Thymus (tissue), 14 donors: ENCODE measurements at places on chromosomes 6 and 20. TPM values are rescaled to one million over a fixed set of nuclear protein-coding genes. Genes with fewer than 3 reads are reported as not detected.

- H3K27ac ChIP-seq = peak overlapping the region; percentile 88
- peaks cover 34% of the 10 kb centered on the region for H3K4me1 ChIP-seq
- no peaks in the 10 kb centered on the region for H3K27me3 ChIP-seq
Measured at GRCh38 chr20:53869466-53870258, 200.7 kb downstream of the BCAS1 start.

RGL2 gene
- total RNA-seq = 19.9 TPM

DNA sequence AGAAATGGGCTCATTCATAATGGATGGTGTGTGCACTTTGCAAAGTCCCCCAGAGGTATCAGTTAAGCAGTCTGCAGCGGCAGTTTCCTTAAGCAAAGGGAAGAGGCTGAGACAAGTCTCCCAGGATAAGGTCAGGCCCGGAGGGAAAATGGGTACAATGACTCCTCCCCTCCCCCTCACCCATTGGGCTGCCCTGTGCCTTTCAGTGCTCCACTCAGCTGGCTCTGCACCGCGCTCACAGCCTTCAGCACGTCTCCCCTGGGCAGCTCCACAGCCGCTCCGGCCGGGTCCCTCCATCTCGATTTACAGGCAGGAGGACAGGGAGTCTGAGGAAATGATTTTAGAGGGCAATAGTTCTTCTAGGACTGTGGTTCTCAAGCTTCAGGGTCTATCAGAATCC lies 264.8 kb downstream of the LRFN2 start:
- H3K27me3 ChIP-seq = peaks cover 3% of the 10 kb centered on the region
- DNase-seq = no peak
- H3K4me3 ChIP-seq = no peak overlapping the region
- H3K36me3 ChIP-seq = no peaks in the 10 kb centered on the region
- no peak overlapping the region for H3K27ac ChIP-seq
- no peaks in the 10 kb centered on the region for H3K4me1 ChIP-seq

DNA sequence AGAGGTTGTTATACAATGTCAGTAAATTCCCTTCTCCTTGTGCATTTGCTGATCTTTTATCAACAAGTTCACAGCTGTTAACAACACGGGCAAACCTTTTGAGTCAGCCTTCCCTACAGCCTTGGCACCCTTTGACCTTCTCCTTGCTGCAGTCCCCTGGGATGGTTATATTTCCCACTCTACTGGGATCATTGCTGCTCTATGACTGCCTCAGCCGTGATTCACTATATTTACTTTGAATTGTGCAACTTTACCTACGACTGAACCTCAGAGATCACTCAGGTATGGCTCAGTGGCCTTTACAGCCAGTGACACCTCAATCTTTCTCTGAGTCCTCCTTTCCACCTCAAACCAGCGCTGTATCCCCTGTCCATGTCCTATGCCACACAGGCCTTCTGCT lies 1293.3 kb downstream of the EPHA7 start:
- no peak overlapping the region for H3K27ac ChIP-seq
- no peak overlapping the region for H3K4me3 ChIP-seq
- no peaks in the 10 kb centered on the region for H3K27me3 ChIP-seq
- no peak for DNase-seq
- H3K36me3 ChIP-seq = no peaks in the 10 kb centered on the region

DNA sequence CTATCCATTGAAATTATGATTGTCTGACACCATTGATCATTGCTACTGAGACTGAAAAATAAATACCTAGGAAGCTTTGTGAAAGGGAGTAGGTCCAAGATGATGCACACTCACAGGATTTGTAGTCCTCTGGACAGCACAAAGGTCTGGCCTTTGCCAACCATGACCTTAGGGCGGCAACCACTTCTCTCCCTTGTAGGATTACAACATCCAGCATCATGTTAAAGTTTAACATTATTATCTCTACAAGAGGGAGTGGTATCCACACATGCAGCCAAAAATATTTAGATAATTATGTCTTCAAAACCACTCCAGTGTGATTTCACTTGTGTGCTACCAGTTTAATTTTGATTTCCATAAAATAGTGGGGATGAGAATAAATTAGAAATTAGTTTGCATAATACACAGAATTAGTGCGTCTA lies 51.1 kb upstream of the NHSL1 start:
- DNase-seq = no peak
- no peak overlapping the region for H3K27ac ChIP-seq
- no peaks in the 10 kb centered on the region for H3K4me1 ChIP-seq
- H3K36me3 ChIP-seq = no peaks in the 10 kb centered on the region
- H3K4me3 ChIP-seq = no peak overlapping the region

SEMG1 gene
- 0.24 TPM for total RNA-seq

DNA sequence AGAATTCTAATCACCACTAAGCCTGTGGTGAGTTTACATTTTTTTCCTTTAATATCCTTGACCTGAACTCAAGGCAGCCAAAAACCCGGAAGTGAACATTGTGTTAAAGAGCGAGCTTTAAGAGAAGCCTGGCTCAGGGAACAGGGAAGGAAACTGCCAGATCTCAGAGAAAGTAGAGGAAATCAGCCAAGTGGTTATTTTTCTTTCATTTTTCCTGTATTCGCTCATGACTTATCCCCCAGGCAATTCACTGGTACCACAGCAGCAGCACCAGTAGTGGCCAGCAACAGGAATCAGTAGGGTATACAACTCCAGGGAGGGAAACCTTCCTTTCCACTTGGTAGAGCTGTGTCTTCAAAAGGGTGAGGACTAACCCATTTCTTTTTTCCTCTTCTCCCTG lies 89.6 kb upstream of the HMGCLL1 start:
- H3K4me3 ChIP-seq = no peak overlapping the region
- H3K4me1 ChIP-seq = no peaks in the 10 kb centered on the region
- no peak overlapping the region for H3K27ac ChIP-seq

DNA sequence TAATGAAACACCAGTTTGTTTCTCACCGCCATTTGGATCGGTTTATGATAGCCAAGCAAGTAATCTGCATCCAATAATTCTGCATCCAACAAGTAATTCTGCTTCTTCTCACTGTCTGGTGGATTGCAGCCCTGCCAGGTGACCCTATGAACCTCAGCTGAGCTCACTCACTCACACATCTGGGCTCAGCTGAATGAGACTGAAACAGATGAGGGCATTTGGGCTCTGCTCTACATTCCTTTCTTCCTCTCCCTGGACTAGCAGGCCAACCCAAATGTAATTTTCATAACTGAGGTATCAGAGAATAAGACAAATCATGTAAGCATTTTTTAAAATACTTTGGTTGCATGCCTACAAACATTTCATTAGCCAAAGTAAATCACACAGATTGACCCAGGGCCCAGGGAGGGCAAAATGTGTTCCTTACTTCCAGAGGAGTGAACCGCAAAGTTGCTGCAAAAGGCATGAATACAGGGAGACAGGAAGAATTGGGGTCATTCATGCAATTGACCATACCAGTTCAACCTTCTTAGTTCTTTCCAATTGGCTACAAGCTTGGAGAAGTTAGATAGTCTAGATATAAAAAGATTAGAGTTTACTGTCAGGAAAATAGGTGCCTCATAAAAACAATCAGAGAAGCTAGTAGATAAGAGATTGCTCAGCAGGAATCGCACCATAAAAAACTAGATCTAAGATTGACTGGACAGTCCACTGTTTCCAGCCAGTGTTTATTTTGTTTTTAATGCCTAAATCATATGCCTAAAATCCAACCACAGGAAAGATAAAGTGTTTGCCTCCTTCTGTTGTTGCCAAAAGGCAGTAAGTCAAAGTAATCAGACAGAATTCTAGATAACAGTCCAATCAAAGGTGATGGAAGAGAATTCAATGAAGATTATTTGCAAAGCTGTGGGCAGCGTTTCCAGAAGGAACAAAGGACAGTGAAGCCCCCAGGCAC lies 43.7 kb downstream of the CBLN4 start:
- H3K4me1 ChIP-seq = no peaks in the 10 kb centered on the region
- no peak for DNase-seq
- H3K27ac ChIP-seq = no peak overlapping the region
- H3K4me3 ChIP-seq = no peak overlapping the region

PHACTR3 gene
- 2.9 TPM for total RNA-seq

- H3K36me3 ChIP-seq = no peaks in the 10 kb centered on the region
- H3K27ac ChIP-seq = no peak overlapping the region
- H3K27me3 ChIP-seq = no peaks in the 10 kb centered on the region
- H3K4me3 ChIP-seq = no peak overlapping the region
- no peak for DNase-seq
Measured at GRCh38 chr20:22771706-22772105, 187.3 kb upstream of the FOXA2 start.

- H3K4me3 ChIP-seq = no peak overlapping the region
- H3K27me3 ChIP-seq = no peaks in the 10 kb centered on the region
- H3K36me3 ChIP-seq = no peaks in the 10 kb centered on the region
- H3K27ac ChIP-seq = no peak overlapping the region
- no peak for DNase-seq
Measured at GRCh38 chr20:47708140-47708807, 77.0 kb downstream of the SULF2 start.

PCNA gene
- 330 TPM for total RNA-seq

PKIB gene
- total RNA-seq = 8.0 TPM

COX4I2 gene
- 4.1 TPM for total RNA-seq
